ENCODE measurements at places on chromosomes 5 and 9.

DNA sequence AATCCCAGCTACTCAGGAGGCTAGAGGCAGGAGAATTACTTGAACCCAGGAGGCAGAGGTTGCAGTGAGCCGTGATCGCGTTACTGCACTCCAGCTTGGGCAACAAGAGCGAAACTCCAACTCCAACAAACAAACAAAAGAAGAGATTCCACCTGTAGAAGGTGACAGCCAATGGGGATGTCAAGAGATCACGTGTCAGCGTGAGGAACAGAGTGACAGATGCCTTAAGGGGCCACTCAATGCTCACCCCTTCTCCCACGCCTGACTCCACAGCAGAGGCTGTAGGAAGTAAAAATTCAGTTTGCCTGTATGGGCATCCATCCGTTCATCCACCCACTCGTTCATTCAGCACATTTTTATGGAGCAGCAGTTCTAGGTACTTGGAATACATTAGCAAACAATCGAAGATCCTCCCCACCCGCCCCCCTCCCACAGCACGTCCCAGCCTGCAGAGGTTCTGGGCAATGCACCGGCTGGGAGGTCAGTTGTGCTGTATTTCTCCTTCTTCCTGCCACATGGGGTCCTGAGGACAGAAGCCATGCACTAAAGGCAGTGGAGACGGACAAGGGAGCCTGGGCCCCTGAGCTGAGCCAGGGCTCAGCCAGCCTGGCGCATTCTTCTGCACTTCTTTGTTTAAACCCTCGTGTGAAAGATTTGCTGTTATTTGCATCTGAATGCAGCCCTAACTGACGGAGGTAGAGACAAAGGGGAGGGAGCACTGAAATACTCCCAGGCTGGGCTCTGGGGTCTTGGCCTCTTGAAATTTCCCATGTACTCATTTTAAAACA, 11.3 kb upstream of the RNF130 start:
- DNase-seq: no peak

- no peak for DNase-seq
Measured at GRCh38 chr9:92605224-92605623, 64.7 kb downstream of the IPPK start.

DNA sequence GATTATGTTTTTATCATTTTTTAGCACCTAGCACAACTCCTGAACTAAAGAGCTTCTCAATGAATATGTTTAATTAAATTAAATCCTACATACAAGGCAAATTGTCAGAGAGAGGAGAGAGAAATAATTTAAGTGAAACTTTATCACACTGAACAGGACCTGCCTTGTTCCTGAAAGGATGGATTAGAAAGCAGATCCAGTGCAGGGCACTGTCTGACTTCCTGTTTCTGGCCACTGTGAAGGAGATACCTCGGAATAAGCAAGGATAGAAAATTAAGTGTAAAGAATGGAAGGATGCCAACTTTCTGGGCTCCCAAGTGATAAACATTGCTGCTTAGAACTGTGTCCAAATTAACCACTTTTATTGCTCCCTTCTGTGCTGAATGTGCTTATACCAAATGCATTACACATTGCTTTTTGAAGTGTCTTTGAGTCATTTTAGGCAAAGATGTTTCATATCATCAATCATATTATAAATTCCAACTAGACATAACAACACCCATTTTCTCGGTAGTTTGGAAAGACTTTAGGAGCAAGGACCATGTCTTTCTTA, 89.1 kb upstream of the SPDL1 start:
- no peak for DNase-seq

GRCh38 chr9:138069731-138070456, 192.3 kb downstream of the CACNA1B start:
- peak; percentile 34 for DNase-seq

- no peak for DNase-seq
Measured at GRCh38 chr5:34042321-34042720, 692 bp downstream of the C1QTNF3 start.

- no peak for DNase-seq
Measured at GRCh38 chr9:130431536-130432303, 13.0 kb upstream of the ASS1 start.

DNA sequence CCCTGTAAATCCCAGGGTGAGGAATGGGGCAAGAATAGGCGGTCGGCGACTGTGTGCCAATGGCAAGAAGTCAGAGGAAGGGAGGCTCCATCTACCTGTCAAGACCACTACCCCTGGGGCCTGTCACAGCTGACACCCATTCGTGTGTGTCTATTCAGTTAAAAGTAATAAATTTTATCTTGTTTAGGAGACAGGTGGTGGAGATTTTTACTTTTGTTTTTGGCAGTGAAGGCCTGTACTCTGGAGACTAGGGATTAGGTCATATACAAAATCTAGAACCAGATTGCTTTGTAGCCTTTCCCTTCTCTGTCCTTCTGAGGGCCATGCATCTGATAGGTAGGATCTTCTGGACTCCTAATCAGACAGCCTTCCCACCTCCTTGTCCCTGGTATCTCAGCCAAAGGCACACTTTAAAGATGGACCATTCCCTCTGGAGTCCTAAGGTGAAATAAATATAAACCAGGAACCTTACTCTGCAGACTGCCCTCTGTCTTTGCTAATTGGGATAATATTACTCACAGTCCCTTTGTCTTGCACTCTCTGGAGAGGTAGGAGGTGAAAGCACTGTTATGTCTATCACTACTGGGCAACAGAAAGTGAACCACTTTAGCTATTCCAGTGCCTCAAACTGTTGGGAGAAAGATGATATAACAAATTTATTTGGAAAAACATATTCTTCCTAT, 213.2 kb upstream of the ACTBL2 start:
- DNase-seq: no peak

GRCh38 chr5:88142886-88143692, 125.6 kb downstream of the TMEM161B start:
- no peak for DNase-seq

DNA sequence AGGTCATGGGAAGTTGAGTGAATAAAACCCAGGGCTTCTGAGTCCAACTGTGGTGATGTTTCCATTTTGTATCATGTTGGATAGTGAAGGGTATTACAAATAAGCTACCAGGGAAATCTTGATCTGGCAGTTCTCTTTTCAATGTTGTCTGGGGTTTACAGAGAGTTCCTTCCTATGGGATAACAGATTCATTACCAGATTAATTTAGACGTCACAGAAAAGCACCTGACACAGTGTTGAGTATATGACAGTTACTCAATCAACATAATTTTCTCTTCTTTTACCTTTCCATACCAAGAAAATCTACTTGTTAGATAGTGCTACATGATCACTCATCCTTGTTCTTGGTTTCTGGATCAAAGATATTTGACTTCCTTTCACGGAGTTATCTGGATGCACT, 270.9 kb downstream of the ACTL7B start:
- DNase-seq: no peak

DNA sequence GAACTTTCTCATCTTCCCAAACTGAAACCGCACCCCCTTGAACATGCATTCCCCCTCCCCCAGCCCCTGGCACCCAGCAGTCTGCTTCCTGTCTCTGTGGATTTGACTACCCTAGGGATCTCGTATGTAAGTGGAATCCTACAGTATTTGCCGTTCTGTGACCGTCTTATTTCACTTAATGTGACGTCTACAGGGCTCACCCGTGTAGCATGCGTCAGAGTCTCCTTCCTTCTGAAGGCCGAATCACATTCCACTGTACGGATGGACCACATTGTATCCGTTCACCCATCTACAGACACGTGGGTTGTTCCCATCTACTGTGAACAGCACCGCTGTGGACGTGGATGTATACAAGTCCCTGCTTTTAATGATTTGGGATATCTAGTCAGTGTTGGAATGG, 4.5 kb downstream of the PRRX2 start:
- no peak for DNase-seq

GRCh38 chr9:18296702-18297055, 177.3 kb upstream of the ADAMTSL1 start:
- DNase-seq: no peak

GRCh38 chr9:113919382-113919781, 43.3 kb downstream of the ZNF618 start:
- DNase-seq: no peak

- DNase-seq: no peak
Measured at GRCh38 chr5:135476615-135477581, 24.7 kb upstream of the TIFAB start.

GRCh38 chr9:4306066-4306776, 6.4 kb upstream of the GLIS3 start:
- DNase-seq: no peak

DNA sequence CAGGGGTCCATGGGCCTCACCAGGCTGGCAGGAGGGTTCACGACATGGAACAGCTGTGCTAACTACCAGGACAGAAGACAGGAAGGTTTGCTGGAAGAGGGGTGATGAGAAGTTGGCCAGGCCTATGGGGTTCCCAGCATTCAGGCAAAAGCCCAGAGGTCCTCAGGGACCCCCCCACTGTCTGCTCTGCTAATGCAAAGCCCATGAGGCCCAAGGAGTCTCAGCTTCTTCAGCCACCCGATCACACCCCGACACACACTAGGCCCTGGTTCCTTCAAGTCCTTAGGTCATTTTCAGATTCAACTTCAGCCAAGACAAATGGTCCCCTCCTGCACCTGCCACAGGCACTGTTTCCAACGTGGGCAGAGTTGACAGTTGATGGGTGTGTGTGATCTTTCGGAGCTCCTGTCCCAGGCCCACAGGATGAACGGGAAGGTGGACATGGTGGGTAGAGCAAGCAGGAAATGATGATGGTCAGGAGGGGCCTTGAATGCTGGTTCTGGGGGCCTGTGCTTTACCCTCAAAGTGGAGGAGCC, 20.4 kb downstream of the ADAMTS2 start:
- DNase-seq: no peak

DNA sequence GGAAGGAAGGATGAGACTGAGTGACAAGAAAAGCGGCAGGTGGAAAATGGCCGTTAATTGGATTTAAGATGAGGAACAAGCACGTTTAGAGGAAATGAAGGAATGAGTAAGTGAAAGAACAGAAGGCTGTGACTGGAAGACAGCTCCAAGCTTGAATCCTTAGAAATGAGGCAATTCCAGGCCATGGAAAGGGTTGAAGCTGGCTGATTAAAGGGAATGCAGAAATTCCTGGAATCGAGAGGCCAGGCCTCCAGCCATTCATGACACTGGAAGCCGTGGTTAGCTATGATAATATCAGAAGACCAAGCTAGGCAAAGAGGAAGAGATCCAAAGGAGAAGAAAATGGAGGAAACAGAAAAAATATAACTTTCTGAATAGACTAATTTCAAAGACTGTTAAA, 84.2 kb downstream of the ARL15 start:
- no peak for DNase-seq

- DNase-seq: peak; percentile 55
Measured at GRCh38 chr9:83920469-83920926, 734 bp downstream of the KIF27 start.

- DNase-seq: no peak
Measured at GRCh38 chr5:128216860-128217531, 133.4 kb downstream of the SLC12A2 start.

DNA sequence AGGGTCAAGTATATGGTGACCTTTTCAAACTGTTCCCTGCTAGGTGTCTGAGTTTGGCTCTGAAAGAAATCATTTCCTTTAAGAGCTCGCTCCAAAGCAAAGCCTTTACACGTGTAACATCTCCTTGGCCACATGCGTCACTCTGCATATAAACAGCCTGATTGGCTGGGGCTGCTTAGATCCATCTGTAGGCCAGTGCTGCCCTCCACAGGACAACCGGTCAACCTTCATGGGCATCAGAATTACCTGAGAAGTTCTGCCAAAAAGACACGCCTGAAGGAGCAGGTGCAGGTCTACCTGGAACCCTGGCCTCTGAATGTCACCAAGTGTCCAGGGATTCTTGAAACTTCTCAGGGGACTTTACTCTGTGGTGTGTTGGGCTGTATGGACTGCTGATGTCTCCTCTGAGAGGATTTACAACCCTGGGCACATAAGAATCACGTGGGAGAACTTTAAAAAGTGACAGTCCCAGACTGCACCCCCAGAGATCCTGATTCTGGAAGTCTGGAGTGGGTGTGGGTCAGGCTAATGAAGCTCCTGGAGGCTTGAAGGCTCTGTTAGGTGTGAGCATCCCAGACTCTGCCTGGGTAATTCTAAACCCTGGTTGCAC, 497.6 kb downstream of the GADD45G start:
- peak; percentile 79 for DNase-seq

GRCh38 chr9:99140685-99141314, 35.9 kb downstream of the TGFBR1 start:
- no peak for DNase-seq

DNA sequence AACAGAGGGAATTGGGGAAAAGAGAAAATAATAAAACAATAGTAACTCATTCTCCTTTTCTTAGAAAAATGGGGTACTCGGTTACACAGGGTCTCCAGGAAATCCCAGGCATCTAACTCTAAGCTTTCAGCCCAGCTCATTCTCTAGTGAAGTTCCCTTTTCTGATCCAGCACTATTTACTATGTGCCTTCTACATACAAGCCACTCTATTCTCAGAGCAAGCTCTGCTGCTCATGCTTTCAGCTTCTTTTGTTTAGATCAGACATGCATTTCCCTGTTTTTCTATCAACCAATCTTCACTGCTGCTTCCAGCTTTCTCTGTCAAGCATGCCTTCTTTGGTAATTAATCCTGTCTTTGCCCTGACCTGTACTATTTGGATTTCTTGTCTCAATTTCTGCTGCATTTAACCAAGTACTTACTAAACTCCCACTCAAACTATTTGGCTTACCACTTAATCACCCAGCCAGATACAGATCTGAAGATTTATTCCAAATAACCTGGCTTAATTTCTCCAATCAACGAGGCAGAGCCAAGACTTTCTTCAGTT, 25.3 kb downstream of the OSMR start:
- no peak for DNase-seq

- no peak for DNase-seq
Measured at GRCh38 chr9:119284118-119284517, 85.1 kb downstream of the BRINP1 start.

DNA sequence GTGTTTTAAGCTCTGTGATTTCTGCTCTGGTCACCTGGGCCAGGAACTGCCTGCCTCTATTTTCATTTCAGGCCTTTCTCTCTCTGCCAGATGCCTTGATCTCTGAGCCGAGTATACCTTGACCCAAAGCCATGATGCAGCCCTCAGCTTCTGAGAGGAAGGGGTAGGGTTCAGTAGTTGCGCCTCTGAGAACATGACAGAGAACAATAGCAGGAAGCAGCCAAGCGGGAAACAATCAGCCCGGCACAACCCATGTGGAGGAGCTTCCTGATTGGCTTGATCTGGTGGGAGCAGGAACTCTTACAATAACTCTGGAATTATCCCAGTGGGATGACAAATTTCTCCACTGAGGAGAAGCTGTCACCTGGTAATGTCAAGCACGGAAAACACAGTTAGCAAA, 127.4 kb downstream of the PALM2AKAP2 start:
- no peak for DNase-seq

GRCh38 chr5:81233080-81233634, at the start of gene CKMT2:
Gene CKMT2, plus strand, starts transcription at chr5:81233322. Its CDS starts 17,811 bp downstream, at chr5:81251133.
- DNase-seq: peak; percentile 40

- no peak for DNase-seq
Measured at GRCh38 chr5:1144638-1145396, 33.0 kb upstream of the SLC12A7 start.

All from breast epithelium (tissue), 4 donors.